Pulmonary artery endothelial cell (primary cell): ENCODE measurements at places on chromosomes 3 and 15.

DNA sequence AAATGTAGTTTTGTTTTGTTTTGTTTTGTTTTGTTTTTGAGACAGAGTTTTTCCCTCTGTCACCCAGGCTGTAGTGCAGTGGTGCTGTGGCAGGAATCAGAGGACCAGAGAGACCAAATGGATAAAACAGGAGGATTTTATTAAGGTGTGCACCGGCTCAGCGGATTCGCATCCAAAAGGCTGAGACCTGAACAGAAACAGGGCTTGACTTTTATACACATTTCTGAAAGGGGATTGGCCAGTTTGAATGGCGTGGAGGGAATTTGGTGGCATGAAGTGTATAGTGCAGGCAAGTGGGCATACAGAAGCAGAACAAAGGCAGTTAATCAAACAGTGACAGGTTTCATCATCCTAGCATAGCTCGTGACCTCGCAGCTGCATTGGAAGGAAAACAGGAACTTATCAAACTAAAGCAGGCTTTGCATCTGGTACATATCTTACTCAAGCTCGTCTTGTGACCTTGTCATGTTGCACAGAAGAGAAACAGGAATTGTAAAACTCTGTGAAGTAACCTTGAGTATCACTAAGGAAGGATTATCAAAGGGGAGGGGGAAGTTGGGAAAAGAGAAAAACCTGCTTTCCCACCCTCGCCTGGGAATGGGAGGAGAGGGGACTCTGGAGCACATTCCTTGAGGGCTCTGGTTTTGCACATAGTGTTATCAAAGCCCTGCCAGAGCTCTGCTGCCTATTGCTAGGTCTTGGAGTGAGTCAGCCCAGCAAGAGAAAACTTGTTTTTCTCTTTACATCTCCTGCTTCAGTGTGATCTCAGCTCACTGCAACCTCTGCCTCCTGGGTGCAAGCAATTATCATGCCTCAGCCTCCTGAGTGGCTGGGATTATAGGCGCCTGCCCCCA is 38.5 kb downstream of the C3orf62 start:
- peak; percentile 97 for DNase-seq

GRCh38 chr15:41566121-41566885 is 7.3 kb downstream of the TYRO3 start:
- DNase-seq: no peak

DNA sequence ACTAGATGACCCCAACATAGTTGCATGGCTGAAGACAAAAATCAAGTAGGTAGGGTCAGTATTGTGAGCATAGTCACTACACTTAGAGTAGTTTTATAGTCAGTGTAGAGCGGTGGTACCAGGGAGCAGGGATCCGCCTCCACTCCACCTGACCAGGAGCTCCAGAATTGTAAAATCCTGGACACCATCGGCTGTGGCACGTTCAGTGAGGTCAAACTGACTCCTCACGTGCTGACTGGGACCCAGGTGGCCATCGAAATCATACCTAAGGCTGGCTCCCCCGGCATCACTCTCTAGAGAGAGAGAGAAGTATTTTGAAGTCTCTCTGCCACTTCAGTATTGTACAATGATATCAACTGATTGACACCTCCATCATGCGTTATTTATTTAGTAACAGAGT is 59.7 kb upstream of the TAMM41 start:
- DNase-seq: no peak

- no peak for DNase-seq
These were observed 10.4 kb upstream of the ABHD17C start for GRCh38 chr15:80684697-80685096.

DNA sequence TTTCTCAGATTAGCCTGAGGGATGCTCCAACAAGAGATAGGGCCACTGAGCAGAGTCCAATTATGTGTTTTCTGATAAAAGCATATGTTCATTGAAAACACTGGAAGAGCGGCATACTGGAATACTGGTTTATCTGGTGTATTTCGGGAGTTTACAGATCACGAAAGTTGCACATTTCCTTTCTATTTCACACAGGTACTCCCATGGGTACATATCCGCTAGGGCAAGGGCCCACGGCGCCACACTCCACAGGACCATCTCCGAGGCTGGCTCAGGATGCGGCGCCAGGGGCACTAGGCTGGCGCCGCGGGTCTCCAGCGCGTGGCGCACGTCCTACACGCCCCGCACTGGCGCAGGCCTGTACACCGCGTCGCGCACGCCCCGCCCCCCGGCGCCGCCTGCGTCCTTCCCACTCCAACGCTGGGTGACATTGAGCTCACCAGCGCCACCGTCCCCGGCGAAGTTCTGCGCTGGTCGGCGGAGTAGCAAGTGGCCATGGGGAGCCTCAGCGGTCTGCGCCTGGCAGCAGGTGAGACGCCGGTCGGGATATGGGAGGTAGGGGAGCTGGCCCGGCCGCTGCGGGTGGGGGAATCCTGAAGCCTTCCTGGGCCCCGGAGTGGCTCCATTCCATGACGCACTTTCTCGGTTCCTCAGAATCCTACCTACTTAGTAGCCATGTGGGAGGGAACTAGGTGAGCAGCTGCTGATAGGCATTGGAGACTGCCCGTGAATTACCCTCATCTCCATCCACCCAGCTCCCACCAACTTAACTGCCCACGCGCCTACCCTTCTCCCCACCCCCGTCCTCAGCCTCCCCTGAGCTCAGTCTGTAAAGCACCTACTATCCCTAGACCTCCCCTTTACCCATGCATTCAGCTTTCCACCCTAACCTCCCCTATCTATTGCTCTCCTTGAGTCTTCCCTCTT is at the start of gene FAM162A:
Gene FAM162A (plus strand): TSS at position 412 of the 927 bp plus-strand sequence. CDS start 84 bp downstream, at position 496.
- DNase-seq: peak; percentile 66

DNA sequence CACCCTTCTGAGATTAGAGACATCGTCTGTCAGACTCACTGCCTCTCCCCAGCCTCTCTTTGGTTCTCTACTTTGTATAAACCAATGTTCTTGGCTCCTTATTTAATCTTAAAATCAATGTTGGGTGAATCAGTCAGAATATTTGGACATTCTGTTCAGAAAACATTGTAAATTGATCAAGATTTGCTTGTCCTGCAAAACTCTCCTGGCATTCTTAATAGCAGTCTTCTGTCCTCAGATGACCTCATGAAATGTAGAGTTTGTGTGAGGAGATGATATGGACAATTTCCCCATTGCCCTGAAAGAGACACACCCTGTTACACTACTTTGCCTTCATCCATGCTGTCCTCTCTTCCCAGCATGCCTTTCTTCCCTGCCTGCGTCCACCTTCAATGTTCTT is 33.6 kb downstream of the CD200R1L start:
- DNase-seq: no peak

DNA sequence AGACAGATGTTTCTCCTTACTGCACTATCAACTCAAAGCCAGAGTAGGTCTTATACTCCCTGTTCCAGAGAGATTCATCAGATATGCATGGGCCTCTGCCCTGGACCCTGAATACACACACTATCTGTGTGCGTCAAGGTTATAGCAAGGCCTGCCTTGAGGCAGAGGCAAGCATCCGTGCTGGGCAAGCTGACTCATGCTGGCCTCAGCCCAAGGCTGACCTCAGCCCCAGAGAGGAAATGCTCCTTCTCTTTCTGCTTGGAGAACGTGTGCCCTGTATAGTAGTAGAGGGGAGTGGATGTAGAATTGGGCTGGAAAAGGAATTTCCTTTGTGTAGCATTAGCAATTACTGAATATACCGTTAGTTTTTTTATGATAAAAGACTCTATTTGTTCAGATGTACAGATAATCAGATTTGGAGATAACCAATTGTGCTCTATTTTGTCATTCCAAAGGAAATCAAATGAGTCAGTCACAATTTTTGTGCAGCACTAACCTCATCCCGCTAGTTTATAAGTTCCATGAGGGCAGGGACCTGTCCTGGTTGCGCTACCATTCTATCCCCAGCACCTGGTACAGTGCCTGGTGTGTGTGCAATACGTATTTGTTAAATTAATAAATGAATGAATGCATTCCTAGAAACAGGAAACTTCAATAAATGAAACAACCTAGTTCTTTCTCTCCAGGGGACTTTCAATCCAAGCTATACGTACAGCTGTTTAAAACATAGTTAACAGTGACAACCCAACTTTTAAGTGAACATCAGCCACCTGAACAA is 13.3 kb upstream of the PAQR9 start:
- DNase-seq: peak; percentile 84

- DNase-seq: no peak
These were observed 14.5 kb downstream of the GP5 start for GRCh38 chr3:194384569-194385001.

DNA sequence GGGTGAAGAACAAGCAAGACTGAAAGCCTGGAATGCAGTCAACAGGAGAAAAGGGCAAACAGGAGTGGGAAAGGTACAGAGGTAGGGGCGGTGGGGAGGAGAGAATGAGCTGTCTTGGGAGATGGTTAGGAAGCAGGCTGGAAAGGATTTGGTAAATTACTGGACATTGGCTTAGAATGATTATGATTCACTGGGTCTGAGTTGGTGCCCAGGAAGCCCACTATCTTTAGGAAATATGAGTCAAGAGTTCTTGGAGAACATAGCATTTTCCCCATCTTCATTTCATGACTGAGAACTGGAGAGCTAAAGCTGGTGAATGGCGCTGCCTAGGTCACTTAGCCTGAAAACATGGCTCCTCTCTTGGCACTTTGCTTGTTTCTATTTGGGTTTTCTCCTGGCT is 74.7 kb upstream of the C3orf80 start:
- no peak for DNase-seq

GRCh38 chr3:5059782-5060181 is 62.3 kb upstream of the ARL8B start:
- no peak for DNase-seq
